ENCODE measurements at places on chromosomes 3 and 15.

DNA sequence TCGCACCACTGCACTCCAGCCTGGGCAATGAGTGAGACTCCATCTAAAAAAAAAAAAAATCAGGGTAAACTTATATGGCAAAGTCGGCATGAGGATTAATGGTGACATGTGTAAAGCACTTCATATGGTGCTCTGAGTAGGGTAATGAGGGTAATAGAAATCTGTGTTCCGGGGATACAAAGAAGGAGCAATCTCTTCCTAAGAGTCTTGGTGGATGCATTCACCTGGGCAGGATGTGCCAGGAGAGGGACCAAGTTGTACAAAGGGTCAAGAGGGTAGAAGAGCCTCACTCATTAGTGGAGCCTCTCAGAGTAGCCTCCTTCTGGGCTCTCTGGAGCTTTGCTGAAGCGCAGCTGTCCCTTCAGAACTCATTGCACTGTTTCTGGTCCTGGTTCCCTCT lies 9.3 kb upstream of the CX3CR1 start:
- DNase-seq: no peak

DNA sequence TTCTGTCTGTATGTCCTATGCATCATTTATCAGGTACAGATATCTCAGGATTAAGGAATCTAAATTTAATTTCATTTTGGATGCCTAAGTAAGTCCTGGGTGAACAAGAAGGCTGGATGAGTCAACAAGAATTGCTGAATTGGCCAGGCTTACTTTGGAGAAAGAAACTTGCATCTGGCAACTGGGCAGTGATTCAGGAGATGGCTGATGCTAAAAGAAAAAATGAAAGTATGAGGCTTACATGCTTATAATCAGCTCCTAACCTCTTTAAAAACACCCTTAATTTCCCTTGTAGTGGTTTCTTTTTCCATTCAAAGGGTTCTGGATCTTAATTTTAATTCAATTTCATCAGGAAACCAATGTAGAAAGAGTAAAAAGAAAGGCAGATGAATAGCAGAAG lies 228.8 kb upstream of the PEX5L start:
- DNase-seq: no peak

DNA sequence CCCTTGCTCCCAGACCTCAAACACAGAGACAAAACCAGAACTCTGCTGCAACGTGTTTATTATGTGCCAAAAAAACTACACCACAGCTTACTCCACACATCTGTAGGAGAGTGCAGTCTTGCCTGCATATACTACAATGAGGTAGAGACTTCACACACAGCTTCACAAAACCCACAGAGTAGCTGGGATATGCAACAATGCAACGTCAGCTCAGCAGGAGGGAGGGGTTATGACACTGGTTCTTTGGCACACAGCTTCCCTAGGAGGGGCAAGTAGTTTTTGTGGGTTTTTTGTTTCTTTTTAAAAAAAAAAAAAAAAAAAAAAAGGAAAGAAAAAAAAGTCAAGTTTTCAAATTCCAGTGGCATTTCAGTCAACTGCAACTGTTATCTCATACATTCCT lies 2.9 kb upstream of the RPS17 start:
- DNase-seq: no peak

- no peak for DNase-seq
These were observed 30.7 kb upstream of the DUSP7 start for GRCh38 chr3:52086976-52087663.

DNA sequence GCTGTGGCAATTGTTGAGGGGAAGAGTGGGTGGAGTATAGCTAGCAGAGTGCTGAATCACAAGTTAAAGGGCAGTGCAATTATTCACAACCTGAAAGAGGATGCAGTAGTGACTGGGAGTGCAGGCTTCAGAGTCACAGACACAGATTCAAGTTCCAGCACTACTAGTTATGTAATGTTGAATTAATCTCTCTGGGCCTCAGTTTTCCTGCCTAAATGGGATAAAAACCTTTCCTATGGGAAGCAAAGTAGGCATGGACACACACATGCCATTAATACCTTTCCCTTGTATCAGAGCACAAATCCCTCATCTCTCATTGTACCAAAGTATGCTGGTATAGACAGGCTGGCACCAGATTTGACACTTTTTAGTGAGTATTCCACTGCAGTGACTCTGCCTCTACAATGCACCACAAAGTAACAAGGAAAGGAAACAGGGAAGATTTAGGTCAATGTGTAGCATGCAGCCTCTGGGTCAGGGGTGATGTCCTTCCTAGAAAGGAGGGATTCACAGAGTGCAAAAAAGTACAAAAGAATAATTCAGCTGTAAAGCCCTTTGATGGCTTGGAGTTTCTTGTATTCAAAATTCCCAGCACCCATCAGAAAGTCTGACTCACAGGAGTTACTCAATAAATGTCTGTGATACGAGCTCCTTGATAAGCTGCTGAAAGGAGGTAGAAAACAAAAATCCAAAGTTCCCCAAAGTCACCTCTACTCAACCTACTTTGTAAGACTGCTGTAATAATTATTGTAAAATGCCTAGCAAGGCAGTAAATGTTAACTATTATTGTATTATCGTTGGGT lies 507.5 kb upstream of the TGFBR2 start:
- DNase-seq: no peak

DNA sequence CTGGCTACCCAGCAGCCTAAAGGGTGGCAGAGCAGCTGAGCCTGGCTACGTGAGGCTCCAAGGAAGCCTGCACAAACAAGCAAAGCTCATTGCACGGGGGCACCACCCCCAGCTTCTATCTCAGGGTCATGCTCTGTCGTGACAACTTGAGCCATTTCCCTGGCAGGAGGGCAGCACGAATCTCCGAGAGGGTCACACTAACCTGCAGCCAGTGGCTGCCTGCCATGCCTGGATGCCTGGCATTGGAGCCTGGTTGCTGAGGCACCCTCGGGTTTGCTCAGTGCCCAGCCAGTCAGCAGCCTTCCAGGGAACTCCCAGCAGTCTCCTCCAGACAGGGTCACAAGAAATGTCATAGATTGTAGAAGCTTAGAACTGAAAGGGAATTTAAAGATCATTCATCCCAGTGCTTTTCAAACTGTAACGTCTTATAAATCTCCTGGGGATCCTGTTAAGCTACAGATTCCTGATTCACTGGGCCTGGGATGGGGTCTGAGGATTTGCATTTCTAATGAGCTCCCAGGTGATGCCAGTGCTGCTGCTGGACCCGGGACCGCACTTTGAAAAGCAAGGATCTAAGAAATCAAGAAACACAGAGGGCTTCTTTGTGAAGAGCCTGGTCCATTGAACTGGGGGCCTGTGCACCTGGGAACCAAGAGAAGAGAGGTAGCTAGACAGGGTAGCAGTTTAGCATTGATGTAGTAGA lies 48.4 kb downstream of the TMEM266 start:
- DNase-seq: no peak

- peak; percentile 35 for DNase-seq
These were observed 121.1 kb downstream of the OXSM start for GRCh38 chr3:25910997-25911396.

GRCh38 chr3:197957790-197958133 lies 2.3 kb upstream of the LMLN start:
- DNase-seq: no peak

GRCh38 chr15:52738311-52738710 lies 51.8 kb downstream of the ONECUT1 start:
- DNase-seq: no peak

GRCh38 chr3:24483873-24484272 lies 10.8 kb downstream of the THRB start:
- peak; percentile 4 for DNase-seq

GRCh38 chr3:61257148-61257547 lies 5.9 kb upstream of the FHIT start:
- DNase-seq: no peak

GRCh38 chr15:70856884-70857561 lies 3.1 kb upstream of the LARP6 start:
- no peak for DNase-seq

DNA sequence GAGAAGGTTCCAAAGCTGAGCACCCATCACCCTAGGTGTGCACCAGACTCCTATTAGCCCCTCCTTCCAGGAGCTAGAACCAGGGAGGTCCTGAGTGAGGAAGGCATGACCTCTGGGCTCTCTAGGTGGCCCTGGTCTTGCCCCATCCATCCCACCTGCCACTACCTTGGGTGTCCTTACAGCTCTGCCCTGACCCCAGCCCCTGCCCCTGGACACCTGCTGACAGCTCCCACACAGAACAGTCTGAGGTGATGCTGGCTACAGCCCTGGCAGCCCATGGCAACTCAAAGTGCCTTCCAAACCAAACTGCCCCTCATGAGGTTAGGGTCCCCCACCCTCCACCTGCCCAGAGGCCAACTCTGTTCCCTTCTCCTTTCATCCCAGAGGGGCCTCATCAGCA lies 37.2 kb downstream of the GOLGA6A start:
- DNase-seq: no peak

- DNase-seq: no peak
These were observed 19.5 kb downstream of the ZXDC start for GRCh38 chr3:126456211-126456610.

DNA sequence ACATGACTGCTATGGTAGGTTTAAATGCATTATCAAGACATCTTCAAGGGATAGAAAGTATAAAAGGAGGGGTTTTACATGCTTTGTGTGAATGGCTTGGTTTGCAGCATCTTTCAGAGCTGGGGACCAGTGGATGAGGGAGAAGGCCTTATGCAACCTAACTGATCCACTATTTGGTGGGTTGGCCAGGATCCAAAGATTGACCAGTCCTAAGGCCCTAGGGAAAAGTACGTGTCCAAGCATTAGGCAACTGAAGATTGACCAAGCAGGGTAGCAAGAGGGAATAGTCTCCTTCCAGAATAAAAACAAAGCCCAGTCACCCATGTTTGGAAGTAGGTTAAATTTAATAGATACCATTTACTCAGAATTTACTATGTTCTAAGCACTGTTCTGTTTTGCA lies 509.3 kb downstream of the EPHB1 start:
- DNase-seq: no peak

GRCh38 chr3:158165141-158165655 lies 55.3 kb downstream of the RSRC1 start:
- no peak for DNase-seq

- DNase-seq: no peak
These were observed 11.3 kb downstream of the TBC1D2B start for GRCh38 chr15:78065973-78066946.

DNA sequence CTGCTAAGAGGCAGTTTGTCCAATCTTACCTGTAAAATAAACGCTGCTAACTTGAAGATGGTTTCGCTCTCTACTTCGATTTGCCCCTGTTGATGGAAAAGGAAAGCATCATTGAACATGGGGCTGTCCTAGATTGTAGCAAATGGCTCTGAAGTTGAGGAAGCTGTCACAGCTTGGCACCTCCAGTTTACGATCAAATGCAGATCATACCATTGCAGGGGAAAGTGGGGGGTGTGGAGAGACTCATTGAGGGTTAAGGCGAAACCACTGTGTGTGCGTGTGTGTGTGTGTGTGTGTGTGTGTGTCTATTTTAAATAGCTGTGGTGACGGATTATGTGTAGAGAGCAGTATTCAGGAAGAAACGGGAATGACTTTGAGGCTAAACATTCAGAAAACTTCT lies 127.6 kb upstream of the LMOD3 start:
- DNase-seq: peak; percentile 54

DNA sequence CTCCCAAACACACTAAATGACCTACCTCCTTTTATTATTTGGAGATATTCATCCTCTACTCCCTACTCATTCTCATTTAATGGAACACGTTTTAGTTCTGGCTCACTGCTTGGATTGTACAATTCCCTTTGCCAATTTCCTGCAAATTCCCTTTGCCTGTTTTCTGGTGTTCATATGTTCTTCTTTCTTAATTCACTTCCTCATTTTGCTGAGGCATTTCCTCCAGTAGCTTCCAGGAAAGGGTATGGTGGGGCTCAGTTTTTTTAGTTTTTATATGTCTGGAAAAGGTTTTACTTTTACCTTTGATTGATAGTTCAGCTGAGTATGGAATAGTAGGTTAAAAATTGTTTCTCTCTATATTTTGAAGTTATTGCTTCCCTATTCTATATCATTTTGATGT lies 143.6 kb upstream of the GOLIM4 start:
- DNase-seq: no peak

- DNase-seq: no peak
These were observed 120.0 kb upstream of the GADL1 start for GRCh38 chr3:31014317-31015040.

DNA sequence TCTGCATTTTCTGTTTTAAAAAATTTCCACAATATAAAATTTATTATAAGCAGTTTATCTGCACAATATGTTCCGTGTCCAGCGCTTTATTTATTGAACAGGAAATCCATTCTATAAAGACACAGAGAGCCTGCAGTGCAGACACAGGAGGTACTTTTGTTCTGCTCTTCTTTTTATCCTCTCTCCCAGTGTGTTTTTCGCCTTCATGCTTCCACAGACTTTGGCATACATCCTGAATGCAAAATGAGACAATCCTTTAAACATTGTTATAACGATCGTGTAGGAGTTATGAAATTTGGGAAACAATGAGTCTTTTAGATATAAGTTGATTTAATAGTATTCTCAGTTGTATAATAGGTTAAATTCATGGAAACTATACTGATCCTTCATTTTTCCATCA lies 749.2 kb downstream of the NAALADL2 start:
- DNase-seq: no peak

GRCh38 chr3:43870844-43871626 lies 180.3 kb downstream of the ABHD5 start:
- no peak for DNase-seq

- no peak for DNase-seq
These were observed 732.1 kb upstream of the NR2F2 start for GRCh38 chr15:95598251-95598855.

- DNase-seq: no peak
These were observed 17.3 kb upstream of the RYK start for GRCh38 chr3:134267996-134268395.

DNA sequence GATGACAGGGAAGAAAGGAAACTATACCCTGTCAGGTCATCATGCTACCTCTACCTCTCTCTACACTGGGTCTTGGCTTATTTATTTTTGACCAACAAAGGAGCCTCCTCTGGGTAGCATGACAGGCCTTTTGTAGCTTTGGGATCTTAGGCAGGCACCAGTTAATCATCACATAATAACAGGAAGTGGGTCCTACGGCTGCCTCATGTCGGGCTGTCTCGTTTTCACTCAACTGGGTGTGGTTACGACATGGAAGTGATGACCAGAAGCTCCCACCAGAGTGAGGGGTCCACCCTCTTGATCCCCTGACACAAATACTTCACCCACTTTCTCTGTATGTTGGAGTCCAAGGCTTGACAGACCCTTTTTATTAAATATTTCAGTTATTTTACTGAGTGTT lies 105.3 kb downstream of the CD47 start:
- DNase-seq: peak; percentile 46
